Activated T-cell treated with anti-CD3 and anti-CD28 coated beads, Interleukin-2, amount 50 U/mL, for 48 hours (primary cell): ENCODE measurements at places on chromosomes 12 and 14.

- DNase-seq = no peak
These were observed 138.9 kb downstream of the PIWIL1 start for GRCh38 chr12:130476451-130477135.

GRCh38 chr12:87982208-87982607 is 47.0 kb downstream of the C12orf50 start:
- DNase-seq = no peak

GRCh38 chr12:26197832-26198231 is 2.5 kb downstream of the SSPN start:
- no peak for DNase-seq

DNA sequence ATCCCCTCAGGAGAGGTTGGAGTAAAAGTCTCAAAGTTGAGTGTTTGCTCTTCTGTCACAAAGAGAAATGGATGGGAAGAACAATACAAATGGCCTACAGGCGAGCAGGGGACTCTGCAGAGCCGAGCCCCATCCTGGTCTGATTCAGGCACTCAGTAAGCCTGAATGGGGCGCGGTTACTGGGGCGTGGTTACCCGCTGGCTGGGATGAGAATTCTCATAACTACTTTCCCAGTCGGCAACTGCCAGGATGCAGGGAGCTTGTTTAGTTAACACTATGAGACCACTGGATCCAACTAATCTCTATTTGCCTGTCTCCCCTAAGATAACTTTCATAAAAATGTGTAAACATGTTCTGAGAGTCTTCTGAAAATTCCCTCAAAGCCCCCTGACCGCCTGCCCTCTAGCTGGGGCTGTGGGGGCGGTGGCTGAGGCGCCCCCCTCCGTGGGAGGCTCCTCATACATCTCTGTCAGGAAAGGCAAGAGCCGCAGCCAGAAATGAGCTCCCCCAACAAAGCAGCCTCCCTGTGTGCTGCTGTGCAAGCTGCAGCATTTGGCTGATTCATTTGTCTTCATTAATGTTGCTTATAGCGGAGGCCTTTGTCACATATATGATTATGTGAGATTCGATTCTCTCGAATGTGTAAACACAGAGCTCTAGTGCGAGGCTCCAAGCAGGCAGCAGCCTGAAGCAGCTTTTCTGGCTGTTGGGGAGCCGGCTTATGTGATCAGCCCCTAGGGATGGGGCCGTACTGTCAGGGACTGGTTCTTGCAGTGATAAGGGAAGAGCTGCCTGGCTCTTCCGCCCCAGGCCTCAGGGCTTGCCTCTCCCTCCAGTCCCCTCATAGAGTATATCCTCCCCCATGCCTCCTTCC is 126.1 kb upstream of the ARHGAP5 start:
- no peak for DNase-seq

- no peak for DNase-seq
These were observed 10.6 kb downstream of the ITGB7 start for GRCh38 chr12:53196486-53196885.

- no peak for DNase-seq
These were observed 422.3 kb upstream of the DCN start for GRCh38 chr12:91604897-91605296.

DNA sequence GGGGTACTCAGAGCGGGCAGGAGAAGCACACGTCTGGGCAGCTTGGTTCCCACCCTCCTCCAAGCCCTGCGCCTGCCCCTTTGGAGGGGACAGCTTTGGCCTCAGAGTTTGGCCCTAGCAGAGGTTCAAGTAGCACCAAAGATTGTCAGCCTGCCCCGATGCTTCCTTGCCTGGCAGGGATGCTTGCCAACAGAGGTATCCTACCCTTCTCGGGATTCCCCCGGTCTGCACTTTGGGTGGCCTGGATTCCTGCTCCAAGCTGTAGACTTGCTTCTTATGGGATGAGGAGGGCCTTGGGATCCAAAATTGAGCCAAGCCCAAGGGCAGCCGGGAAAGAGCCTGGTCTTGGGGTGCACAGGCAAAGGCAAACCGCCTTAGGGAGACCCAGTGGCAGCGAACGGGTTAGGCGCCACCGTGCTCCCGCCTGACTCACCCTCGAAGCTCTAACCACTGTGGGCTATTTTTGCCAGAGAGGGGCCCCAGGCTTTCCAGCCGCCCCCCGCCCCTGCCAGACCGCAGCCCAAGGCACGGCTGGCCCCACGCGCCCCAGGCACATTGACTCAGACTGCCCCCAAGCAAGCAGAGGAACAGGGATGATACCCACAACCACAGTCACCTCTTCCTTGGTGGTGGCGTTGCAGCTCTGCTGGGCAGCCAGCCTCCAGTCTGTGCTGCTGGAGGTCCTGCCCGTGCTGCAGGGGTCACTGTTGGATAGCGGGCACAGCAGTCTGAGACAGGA is 847 bp upstream of the WNT10B start:
- peak; percentile 81 for DNase-seq

DNA sequence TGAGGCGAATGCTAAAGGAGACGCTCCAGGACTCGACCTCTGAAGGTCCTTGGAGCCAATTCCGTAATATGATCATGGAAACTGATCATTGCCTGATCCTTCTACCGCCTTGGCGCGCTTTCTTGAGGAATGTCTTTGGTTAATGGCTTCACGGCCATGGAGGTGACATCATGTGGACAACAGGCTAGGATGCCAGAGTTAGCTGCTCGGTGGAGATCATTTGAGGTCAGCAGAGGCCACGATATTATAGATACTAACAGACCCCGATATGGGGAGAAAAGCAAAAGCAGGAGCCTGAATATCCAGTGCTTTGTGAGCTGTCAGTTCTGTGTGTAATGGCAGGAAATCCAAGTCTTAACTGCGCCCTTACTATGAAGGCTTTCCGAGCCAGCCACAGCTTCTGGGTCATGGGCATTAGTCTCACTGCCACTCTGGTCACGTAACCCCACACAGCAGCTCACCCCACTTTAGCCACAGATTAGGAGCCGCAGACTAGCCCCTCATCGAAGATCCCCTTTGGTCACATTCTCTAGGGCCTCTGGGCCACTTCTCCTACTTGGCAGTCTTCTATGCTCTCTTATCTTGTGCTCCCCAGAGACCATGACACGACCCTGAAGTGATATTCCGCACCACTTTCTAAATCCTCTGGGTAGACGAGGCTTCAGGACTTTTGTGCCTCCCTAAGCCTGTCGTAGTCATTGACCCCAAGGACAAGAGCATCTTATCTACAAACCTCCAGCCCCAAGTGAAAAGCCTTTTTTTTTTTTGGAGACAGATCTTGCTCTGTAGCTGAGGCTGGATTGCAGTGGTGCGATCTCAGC is 724 bp upstream of the CS start:
- DNase-seq = peak; percentile 23

DNA sequence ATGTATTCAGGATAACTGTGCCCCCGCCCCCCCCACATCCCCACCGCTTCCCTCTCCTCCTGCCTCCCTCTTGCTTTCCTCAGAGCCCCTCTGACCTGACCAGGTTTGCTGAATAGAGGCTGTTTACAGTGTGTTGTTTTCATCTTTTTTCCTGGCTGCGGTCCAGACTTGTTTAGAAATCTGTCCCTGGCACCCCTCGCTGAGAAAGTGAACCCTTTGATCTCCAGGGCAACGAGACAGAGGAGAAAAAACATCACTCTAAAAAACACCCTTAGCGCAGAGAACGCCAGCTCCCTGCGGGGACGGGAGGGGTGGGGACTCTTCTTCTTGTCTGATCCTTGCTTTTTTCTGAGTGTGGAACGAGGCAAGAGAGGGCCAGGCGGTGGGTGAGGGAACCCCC is 22.5 kb downstream of the SDS start:
- no peak for DNase-seq

GRCh38 chr14:92014040-92014439 is 25.8 kb downstream of the TRIP11 start:
- no peak for DNase-seq

DNA sequence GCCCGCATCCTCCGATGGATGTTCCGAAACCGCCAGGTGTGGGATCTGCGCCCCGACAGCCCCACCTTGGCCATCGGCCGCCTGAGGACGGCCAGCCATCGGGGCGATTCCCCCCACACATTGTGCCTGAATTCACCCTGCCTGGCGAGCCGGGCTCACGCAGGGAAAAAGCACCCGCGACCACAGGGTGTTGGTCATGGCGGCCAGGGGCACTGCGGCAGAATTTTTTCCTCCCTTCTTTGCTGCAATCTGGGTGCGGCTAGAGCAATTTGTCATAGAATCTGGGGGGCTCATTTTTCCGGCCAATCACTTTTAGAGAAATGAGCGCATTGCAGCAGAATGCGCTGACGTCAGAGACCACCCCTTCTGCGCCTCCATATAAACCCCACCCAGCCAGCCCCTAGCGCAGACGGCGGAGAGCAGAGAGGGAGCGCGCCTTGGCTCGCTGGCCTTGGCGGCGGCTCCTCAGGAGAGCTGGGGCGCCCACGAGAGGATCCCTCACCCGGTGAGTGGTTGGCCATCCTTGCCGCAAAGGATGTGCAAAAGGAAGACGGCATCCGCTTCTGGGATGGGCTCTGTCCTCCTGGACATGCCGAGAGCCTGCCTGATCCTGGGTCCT is at the start of gene MEG3:
Gene MEG3 (plus strand): TSS at position 406 of the 619 bp plus-strand sequence.
- no peak for DNase-seq

- no peak for DNase-seq
These were observed at the start of gene OTX2 for GRCh38 chr14:56810147-56810719. TSS of gene OTX2 (minus strand) at chr14:56810479. CDS start at chr14:56805456, 5,023 bp downstream.

GRCh38 chr14:23518709-23519108 is 32.9 kb downstream of the ZFHX2 start:
- no peak for DNase-seq

GRCh38 chr12:114631242-114631641 is 52.7 kb downstream of the TBX3 start:
- DNase-seq = no peak

DNA sequence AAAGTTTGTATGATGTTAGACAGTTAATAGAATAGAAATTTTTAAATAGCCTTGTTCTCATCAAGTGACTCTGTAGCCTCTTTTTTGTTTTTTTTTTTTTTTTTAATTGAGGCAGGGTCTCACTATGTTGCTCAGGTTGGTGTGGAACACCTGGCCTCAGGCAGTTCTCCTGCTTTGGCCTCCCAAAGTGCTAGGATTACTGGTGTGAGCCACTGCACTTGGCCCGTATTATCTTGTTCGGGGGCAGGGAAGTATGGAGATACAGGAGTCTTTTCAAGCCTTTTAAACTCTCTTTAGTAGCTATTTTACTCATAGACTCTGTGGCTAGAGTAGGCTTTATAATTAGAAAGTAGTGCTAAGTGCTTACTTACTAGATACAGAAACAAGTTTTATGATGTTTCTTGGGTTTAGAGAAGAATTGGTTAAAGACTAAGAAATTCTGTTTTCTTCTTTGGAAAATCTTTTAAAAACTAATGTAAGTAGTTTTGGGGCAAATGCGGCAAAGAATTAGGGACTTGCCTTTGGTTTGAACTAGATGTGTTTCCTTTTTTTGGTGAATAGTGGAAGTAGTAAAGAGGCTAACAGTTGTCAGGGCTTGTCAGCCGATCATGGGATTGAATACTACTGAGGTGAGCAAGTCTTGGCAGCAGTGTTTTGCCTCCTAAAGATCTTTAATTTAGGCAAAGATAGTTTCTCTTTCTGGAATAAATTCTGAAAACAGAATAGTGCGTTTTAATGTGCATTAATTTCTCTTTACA is 31.3 kb downstream of the FBXO34 start:
- no peak for DNase-seq
